PC-3 (cell line): ENCODE measurements at places on chromosomes 5 and 9. TPM values are rescaled to one million over a fixed set of nuclear protein-coding genes. Genes with fewer than 3 reads are reported as not detected.

GRCh38 chr5:80156156-80156555, 99.7 kb downstream of the SERINC5 start:
- DNase-seq = no peak
- no peak overlapping the region for H3K4me3 ChIP-seq
- no peaks in the 10 kb centered on the region for H3K27me3 ChIP-seq
- H3K4me1 ChIP-seq = no peaks in the 10 kb centered on the region
- H3K36me3 ChIP-seq = no peaks in the 10 kb centered on the region
- no peak overlapping the region for H3K27ac ChIP-seq

GRCh38 chr9:128286440-128286839, 10.4 kb downstream of the SWI5 start:
- DNase-seq = no peak
- H3K4me3 ChIP-seq = no peak overlapping the region
- no peaks in the 10 kb centered on the region for H3K4me1 ChIP-seq
- no peak overlapping the region for H3K27ac ChIP-seq
- H3K27me3 ChIP-seq = no peaks in the 10 kb centered on the region

DNA sequence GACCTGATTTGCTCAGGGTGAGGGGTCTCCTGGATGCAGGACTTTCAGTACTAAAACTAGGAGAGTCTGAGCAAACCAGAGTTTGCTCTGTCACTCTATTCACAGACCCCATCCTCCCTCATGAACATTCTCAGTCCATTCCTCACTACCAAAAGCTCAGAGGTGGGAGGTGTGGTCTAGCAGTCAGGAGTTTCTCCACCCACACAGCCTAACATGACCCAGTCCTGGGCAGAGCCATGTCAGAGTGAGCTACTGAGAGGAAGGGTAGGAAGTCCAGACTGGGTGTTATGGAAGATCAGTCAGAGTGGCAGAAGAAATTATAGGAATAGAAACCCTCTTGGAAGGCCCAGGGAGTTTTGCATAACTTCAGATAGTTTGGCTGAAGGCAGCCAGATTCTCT, 113.3 kb upstream of the GRAMD2B start:
- H3K4me1 ChIP-seq = no peaks in the 10 kb centered on the region
- DNase-seq = no peak
- no peak overlapping the region for H3K4me3 ChIP-seq
- no peaks in the 10 kb centered on the region for H3K27me3 ChIP-seq
- no peaks in the 10 kb centered on the region for H3K36me3 ChIP-seq
- H3K27ac ChIP-seq = no peak overlapping the region

DNA sequence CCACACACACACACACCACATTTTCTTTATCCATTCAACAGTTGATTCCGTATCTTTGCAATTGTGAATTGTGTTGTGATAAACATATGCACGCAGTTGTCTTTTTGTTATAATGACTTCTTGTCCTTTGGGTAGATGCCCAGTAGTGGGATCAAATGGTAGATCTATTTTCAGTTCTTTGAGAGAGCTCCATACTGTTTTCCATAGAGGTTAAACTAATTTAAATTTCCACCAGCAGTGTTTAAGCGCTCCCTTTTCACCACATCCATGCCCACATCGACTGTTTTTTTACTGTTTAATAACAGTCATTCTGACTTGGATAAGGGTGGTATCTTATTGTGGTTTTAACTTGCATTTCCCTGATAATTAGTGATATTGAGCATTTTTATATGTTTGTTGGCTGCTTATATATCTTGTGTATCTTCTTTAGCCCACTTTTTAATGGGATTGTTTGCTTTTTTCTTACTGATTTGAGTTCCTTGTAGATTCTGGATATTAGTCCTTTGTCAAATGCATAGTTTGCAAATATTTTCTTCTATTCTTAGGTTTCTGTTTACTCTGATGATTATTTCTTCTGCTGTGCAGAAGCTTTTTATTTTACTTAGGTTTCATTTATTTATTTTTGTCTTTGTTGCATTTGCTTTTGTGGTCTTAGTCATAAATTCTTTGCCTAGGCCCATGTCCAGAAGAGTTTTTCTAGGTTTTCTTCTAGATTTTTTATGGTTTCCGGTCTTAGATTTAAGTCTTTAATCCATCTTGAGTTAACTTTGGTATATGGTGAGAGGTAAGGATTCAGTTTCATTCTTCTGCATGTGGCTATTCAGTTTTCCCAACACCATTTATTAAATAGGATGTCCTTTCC, 82.4 kb downstream of the SH3RF2 start:
- H3K27ac ChIP-seq = no peak overlapping the region
- DNase-seq = peak; percentile 57
- no peak overlapping the region for H3K4me3 ChIP-seq
- H3K36me3 ChIP-seq = no peaks in the 10 kb centered on the region

- H3K4me1 ChIP-seq = peaks cover 21% of the 10 kb centered on the region; the same call in 1 of the 2 replicates
- DNase-seq = no peak
- H3K27me3 ChIP-seq = no peaks in the 10 kb centered on the region
- H3K4me3 ChIP-seq = no peak overlapping the region
- H3K36me3 ChIP-seq = 0 out of 2 replicates have a peak, but pooled peaks cover 8% of the 10 kb centered on the region
- H3K27ac ChIP-seq = no peak overlapping the region
These were observed 5.9 kb downstream of the MATR3 start for GRCh38 chr5:139299486-139299885.

- no peak overlapping the region for H3K4me3 ChIP-seq
- DNase-seq = no peak
- no peaks in the 10 kb centered on the region for H3K4me1 ChIP-seq
- H3K27ac ChIP-seq = no peak overlapping the region
These were observed 35.3 kb downstream of the SNX24 start for GRCh38 chr5:122880749-122881148.

DNA sequence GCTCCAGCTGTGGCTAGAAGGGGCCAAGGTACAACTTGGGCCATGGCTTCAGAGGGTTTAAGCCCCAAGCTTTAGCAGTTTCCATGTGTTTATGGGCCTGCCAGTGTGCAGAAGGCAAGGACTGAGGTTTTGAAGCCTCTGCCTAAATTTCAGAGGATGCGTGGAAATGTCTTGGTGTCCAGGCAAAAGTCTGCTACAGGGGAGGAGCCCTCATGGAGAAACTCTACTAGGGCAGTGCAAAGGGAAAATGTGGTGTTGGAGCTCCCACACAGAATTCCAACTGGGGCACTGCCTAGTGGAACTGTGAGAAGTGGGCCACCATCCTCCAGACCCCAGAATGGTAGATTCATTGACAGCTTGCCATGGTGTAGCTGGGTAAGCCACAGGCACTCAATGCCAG, 527.2 kb upstream of the RORB start:
- no peak for DNase-seq
- no peak overlapping the region for H3K4me3 ChIP-seq
- H3K36me3 ChIP-seq = no peaks in the 10 kb centered on the region
- H3K27ac ChIP-seq = no peak overlapping the region

- DNase-seq = peak; percentile 43
- no peak overlapping the region for H3K27ac ChIP-seq
- no peaks in the 10 kb centered on the region for H3K36me3 ChIP-seq
- H3K4me3 ChIP-seq = no peak overlapping the region
- H3K4me1 ChIP-seq = peaks cover 13% of the 10 kb centered on the region
- no peaks in the 10 kb centered on the region for H3K27me3 ChIP-seq
These were observed 135.9 kb downstream of the ZSWIM6 start for GRCh38 chr5:61467766-61468482.

DNA sequence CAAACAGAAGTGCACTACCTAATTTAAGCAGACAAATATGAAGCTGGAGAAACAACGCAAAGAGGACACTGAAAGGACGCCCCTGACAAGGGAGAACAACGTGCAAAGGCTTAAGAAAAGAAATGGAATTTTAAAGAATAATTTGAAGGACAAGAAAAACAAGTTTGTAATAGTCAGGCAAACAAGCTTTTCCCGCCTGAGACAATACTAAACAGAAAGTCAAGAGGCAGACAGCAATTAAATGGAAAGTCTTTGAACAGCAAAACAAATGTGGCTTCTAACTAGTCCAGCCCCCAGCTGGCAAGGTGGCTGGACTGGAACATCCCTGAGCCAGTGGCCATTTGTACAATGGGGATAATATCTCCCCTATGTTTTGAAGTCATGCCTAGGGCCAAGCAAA, 63.3 kb downstream of the SIL1 start:
- no peaks in the 10 kb centered on the region for H3K27me3 ChIP-seq
- no peaks in the 10 kb centered on the region for H3K36me3 ChIP-seq
- H3K27ac ChIP-seq = no peak overlapping the region
- no peak overlapping the region for H3K4me3 ChIP-seq
- H3K4me1 ChIP-seq = peaks cover 11% of the 10 kb centered on the region

DNA sequence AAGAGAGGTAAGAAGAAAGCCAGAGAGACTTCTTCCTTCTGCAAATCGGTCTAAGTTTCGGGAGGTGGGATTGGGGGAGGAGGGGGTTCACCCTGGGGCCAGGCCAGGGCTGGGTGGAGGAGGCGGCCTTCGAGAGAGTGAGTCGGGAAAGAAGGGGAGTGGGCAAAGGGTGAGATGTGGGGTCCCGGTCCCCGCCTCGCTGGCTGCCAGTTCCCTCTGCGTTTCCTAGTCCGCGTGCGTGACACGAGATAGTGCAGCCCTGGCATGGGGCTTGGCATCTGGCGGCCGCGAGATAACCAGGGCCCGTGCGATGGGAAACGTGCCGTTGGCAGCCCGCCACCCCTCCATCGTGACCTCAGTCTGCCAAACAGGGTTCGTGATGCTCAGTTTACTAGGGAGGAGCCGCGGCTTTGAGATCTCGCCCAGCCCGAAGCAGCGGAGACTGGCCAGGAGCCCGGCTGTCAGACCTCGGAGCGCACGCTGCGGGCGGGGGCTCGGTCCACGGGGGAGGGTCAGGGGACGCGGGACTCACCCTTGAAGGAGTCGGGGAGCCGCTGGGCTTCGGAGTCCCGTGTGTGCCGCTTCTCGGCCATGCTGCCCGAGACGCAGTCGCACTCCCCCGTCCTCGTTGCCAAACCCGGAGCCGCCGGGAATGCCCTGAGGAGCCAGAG, at the start of gene STOM:
Gene STOM (minus strand): TSS at position 656 of the 671 bp plus-strand sequence. CDS start 63 bp downstream, at position 593.
- H3K27ac ChIP-seq = no peak within 1 kb of the TSS
- H3K27me3 ChIP-seq = no peaks in the 10 kb centered on the region
- H3K4me3 ChIP-seq = peak within 1 kb of the TSS; percentile 71
- peak; percentile 22 for DNase-seq
- H3K4me1 ChIP-seq = peaks cover 27% of the 10 kb centered on the region
- H3K36me3 ChIP-seq = no peaks in the 10 kb centered on the region

DNA sequence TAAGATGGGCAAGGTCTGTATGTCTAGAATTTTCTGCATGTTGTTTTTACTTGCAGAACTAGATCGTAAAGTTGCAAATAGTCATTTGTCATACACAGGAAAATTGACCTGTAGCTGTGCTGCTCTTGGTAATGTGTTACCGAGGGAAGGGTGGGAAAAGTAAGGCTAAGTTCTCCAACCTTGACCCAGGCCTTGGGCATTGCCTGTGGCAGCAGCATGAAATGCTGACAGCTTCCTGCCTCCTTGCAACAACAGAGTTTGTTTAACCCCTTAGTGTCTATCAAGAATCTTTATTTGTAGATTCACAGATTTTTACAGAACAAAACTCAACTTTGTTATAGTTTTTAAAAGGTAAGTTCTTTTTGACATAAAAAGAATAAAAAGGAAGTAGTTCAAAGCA, 48.3 kb downstream of the ERCC6L2 start:
- no peaks in the 10 kb centered on the region for H3K27me3 ChIP-seq
- peaks cover 11% of the 10 kb centered on the region for H3K36me3 ChIP-seq
- DNase-seq = peak; percentile 1

DNA sequence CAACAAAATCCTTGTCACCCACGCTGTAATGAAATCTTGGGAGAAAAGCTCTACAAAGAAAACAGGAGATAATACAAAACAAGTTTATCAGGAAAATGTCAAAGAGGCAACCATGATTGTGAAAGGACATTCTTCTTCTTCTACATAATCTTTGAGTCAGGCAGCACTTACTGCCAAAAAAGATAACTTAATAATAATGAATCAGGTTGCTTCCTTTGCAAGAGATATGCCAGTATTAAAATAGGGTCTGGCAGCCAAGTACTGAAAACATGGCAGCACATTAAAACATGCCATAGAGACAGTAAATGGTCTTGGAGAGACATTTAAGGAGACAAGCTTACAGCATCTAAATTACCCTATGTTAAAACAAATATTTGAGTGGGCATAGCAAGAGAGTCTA, 1573.4 kb downstream of the EFNA5 start:
- peak; percentile 43 for DNase-seq
- H3K27ac ChIP-seq = no peak overlapping the region
- no peaks in the 10 kb centered on the region for H3K36me3 ChIP-seq

DNA sequence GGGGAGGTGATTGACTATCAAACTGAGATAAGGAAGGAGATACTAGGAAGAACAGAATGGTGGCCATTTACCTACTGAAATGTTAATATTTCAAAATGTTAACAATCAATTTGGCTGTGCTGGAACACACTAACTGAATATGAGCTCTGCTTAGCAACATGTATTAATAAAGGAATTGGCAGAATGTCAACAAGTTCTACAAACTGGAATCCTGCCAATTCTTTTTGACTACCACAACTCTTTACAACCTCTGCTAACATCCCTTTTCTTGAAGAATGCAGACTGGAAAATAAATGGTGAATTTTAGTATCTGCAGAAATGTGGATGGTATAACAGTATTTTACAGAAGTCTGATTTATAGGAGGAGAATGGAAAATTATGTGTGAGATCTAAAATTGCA, 446.4 kb downstream of the ISL1 start:
- H3K4me3 ChIP-seq = peak overlapping the region; percentile 54; the same call in 1 of the 2 replicates
- peak; percentile 65 for DNase-seq
- peak overlapping the region; percentile 85 for H3K27ac ChIP-seq
- peaks cover 27% of the 10 kb centered on the region for H3K4me1 ChIP-seq

GRCh38 chr5:170633235-170634081, 129.6 kb downstream of the KCNIP1 start:
- no peaks in the 10 kb centered on the region for H3K36me3 ChIP-seq
- H3K4me3 ChIP-seq = peak overlapping the region; percentile 60
- H3K4me1 ChIP-seq = peaks cover 11% of the 10 kb centered on the region
- H3K27me3 ChIP-seq = no peaks in the 10 kb centered on the region
- H3K27ac ChIP-seq = peak overlapping the region; percentile 37; the same call in 1 of the 2 replicates

- no peak overlapping the region for H3K27ac ChIP-seq
- H3K36me3 ChIP-seq = no peaks in the 10 kb centered on the region
- H3K4me1 ChIP-seq = 0 out of 2 replicates have a peak, but pooled peaks cover 20% of the 10 kb centered on the region
- no peak overlapping the region for H3K4me3 ChIP-seq
- DNase-seq = peak; percentile 67
These were observed 32.2 kb downstream of the PRLR start for GRCh38 chr5:35198075-35198474.

DNA sequence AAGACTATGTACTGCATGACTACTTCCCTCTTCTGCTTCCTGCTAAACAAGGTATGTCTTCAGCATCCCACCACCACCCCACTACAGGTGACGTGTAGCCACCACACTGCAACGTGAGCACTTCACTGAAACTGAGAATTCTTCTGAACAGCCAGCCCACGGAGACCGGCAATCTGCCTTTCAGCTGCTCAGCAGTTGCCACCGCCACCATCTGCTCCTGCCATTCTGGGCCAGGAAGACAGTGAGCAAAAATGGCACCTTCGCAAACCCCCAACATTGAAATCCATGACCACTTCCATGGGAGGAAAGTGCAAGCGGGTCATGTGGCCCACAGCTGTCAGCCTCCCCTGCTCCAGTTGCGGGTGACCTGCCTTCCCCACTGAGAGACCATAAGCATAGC, 443.4 kb upstream of the ST8SIA4 start:
- H3K36me3 ChIP-seq = no peaks in the 10 kb centered on the region
- no peaks in the 10 kb centered on the region for H3K4me1 ChIP-seq
- no peak for DNase-seq
- no peak overlapping the region for H3K4me3 ChIP-seq
- H3K27me3 ChIP-seq = no peaks in the 10 kb centered on the region

The OLFM1 gene
- total RNA-seq = 0.44 TPM in 1 of 2 replicates, not detected in the other

The TXNDC8 gene
- not detected in 2 replicates for total RNA-seq

The PAEP gene
- not detected in 2 replicates for total RNA-seq

The CLIC3 gene
- 1.4 and 4.3 TPM in 2 replicates for total RNA-seq

The DBH gene
- not detected in 2 replicates for total RNA-seq

The C1QTNF2 gene
- total RNA-seq = 0.04 and 0.17 TPM in 2 replicates

The NEURL1B gene
- total RNA-seq = 0.95 and 2.5 TPM in 2 replicates

The TMEM215 gene
- not detected in 2 replicates for total RNA-seq

The PTPRD gene
- total RNA-seq = 0.63 TPM in 1 of 2 replicates, not detected in the other
